ENCODE measurements at places on chromosomes 7 and 10. TPM values are rescaled to one million over a fixed set of nuclear protein-coding genes. Genes with fewer than 3 reads are reported as not detected.
A peak's percentile ranks its signal among the peaks of the same experiment; 100 is the strongest.

The SYT15 gene
- total RNA-seq, result 0.11 TPM

The RAPGEF5 gene
- total RNA-seq, result 1.8 TPM

The MYL10 gene
- total RNA-seq, result not detected

The LIPJ gene
- not detected for total RNA-seq

The TBX20 gene
- total RNA-seq, result 1.9 TPM

GRCh38 chr7:140552240-140552679 is 73.0 kb upstream of the MKRN1 start:
- DNase-seq, result no peak

DNA sequence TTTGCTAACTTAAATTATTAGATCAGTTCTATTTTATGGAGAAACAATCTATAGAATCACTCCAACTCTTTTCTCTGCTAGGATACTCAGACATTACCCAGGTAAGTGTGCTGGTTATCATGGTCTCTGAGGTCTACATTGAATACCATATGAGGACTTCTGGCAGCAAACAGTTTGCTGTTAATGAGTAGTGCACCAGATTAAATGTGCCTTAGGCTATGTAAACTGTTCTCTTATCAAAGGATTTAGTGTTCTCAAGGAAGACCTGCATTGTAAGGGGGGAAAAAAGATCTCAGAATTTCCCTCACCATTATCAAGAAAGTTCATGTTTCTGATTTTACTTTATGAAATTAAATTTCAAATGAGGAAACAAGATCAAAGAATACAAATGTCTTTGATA is 107.5 kb downstream of the ITGB8 start:
- DNase-seq, result no peak

GRCh38 chr7:32470871-32471270 is 19.3 kb downstream of the LSM5 start:
- no peak for DNase-seq

GRCh38 chr10:12200850-12201249 is 4.9 kb downstream of the CDC123 start:
- no peak for DNase-seq

DNA sequence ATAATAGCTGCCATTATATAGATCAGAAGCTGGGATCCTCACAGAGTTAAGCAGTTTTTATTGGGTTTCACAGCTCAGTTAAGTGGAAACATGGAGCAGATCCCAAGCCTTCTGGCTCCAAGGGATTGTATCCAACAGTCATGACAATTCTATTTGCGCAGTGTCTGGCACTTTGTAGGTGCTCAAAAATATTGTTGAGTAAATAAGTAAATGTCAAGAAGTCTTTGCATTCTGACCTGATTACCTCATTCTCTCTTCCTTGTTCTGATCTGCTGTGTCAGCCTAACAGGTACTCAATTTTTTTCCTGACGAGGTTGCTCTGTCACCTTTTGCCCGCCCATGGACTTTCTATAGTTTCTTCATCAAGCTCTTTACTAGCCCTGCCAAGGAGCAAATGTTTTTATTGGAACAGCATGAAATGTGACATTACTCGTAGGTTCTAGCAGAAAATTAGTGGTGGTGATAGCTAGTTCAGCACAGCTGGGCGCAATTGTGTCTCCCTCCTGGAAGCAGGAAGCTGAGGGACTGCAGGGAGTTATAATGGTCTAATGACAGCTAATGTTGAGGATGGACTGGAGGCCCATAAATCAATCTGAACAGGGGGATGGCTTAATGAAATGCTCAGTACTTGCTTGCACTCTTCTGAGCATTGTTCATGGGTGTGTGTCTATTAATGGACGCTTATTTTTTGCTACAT is 680.2 kb downstream of the CCSER2 start:
- DNase-seq, result no peak

DNA sequence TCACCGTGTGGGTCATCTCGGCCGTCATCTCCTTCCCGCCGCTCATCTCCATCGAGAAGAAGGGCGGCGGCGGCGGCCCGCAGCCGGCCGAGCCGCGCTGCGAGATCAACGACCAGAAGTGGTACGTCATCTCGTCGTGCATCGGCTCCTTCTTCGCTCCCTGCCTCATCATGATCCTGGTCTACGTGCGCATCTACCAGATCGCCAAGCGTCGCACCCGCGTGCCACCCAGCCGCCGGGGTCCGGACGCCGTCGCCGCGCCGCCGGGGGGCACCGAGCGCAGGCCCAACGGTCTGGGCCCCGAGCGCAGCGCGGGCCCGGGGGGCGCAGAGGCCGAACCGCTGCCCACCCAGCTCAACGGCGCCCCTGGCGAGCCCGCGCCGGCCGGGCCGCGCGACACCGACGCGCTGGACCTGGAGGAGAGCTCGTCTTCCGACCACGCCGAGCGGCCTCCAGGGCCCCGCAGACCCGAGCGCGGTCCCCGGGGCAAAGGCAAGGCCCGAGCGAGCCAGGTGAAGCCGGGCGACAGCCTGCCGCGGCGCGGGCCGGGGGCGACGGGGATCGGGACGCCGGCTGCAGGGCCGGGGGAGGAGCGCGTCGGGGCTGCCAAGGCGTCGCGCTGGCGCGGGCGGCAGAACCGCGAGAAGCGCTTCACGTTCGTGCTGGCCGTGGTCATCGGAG is 1.8 kb downstream of the ADRA2A start:
- DNase-seq, result no peak

DNA sequence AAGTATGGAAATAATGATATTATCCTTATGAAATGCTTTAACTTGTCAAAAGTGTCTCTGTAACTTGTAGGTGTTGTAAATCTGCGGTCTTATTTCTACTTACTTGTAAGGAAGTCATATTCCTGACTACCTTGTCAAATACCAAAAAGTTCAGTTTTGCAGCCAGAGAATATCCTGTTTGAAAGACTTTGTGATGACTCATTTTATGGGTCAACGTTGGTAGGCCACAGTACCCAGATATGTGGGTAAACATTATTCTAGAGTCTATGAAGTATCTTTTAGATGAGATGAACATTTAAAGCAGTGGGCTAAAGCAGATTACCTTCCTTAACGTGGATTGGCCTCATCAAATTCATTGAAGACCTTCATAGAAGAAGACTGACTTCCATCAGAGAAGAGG is 195.3 kb downstream of the PPP1R9A start:
- DNase-seq, result peak; percentile 36

Measured in Daoy (cell line).